ENCODE measurements at places on chromosomes 13 and 19.

- no peak for DNase-seq
Observed at GRCh38 chr13:67366533-67366932, 136.4 kb upstream of the PCDH9 start.

GRCh38 chr13:100392709-100393630 is 195.6 kb downstream of the GGACT start:
- DNase-seq: peak; percentile 96

- DNase-seq: no peak
Observed at GRCh38 chr13:70253411-70253810, 145.2 kb upstream of the KLHL1 start.

- peak; percentile 11 for DNase-seq
Observed at GRCh38 chr19:49366110-49366509, 2.4 kb downstream of the DKKL1 start.

DNA sequence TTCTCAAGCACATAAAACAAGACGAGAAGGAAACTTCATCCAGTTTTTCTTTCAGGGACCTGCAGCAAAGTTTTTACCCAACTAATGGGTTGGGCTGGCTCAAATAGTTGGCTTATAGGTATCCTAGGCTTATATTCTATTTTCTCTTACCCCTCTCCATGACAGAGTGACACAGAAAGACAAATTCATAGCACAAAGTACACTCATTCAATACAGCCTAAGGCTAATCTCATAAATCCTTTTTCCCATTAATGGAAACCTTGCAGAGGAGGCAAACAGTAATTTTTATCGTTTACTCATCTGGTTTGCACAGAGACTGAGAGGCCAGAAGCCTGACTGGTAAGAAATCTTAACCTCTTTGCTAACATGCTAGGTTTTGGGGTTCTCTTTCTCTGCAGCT is 1589.9 kb downstream of the SLITRK1 start:
- DNase-seq: no peak

DNA sequence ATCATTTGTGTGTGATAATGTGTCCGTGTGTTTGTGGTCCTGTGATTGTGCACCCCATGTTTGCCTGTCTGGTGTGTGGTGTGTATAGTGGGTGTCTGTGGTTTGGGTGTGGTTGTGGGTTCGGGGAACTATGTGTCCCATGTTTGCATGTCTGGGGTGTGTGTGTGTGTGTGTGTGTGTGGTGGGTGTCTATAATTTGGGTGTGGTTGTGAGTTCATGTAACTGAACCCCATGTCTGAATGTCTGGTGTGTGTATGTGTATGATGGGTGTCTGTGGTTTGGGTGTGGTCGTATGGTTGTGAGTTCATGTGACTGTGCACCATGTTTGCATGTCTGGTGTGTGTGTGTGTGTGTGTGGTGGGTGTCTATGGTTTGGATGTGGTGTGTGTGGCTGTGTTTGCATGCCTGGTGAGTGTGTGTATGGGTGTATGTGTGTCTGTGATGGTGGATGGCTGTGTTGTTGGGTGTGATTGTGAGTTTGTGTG is 11.1 kb upstream of the NFIX start:
- DNase-seq: no peak

- no peak for DNase-seq
Observed at GRCh38 chr19:40089462-40089861, 1.3 kb downstream of the ZNF780A start.

GRCh38 chr13:33751151-33751550 is 66.8 kb upstream of the RFC3 start:
- no peak for DNase-seq

DNA sequence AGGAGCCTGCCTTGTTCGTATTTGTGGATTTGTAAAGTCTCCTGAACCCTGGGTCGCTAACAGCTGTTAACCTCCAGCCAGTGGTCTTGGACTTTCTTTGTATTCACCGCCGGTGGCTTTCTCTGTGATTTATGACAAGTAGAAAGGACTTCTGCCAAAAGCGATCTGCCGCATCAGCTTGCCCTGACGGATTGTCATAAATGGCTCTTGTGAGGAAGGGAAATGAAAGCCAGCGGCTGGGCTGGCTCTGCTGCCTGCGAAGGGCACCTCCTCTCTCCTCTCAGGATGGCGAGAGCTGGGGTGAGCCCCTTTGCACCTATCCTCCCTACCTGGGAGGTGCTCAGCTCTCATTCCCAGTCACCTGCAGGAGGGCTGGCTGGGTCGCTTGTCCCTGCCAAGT is 25.6 kb downstream of the DHRS12 start:
- no peak for DNase-seq

DNA sequence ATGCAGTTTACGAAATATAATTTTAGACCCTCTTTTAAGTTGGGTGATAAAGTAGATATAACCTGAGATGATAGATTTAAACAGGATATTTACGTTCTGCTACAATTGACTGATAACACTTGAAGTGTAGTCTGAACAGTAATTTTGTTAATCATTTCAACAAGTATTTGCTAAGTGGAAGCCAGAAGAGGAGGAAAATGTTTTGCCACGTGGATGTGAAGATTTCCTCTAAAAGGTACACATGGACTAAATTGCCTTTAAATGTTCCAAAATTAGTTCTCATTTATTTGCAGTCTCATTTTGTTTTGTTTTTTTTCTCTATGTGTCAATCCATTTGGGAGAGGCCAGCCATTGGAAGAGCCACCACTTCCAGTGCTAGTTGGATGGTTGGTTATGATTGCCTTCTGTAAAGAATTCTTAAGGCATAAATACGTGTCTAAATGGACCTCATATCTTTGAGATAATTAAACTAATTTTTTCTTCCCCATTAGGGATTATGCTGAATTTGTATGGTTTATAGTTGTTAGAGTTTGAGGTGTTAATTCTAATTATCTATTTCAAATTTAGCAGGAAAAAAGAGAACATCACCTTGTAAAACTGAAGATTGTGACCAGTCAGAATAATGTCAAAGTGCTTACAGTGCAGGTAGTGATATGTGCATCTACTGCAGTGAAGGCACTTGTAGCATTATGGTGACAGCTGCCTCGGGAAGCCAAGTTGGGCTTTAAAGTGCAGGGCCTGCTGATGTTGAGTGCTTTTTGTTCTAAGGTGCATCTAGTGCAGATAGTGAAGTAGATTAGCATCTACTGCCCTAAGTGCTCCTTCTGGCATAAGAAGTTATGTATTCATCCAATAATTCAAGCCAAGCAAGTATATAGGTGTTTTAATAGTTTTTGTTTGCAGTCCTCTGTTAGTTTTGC is 2.8 kb downstream of the MIR17HG start:
- DNase-seq: no peak

- DNase-seq: no peak
Observed at GRCh38 chr13:35474496-35475211, 1.8 kb downstream of the MAB21L1 start.

GRCh38 chr19:55301459-55302317 is 17.9 kb downstream of the BRSK1 start:
- peak; percentile 90 for DNase-seq

DNA sequence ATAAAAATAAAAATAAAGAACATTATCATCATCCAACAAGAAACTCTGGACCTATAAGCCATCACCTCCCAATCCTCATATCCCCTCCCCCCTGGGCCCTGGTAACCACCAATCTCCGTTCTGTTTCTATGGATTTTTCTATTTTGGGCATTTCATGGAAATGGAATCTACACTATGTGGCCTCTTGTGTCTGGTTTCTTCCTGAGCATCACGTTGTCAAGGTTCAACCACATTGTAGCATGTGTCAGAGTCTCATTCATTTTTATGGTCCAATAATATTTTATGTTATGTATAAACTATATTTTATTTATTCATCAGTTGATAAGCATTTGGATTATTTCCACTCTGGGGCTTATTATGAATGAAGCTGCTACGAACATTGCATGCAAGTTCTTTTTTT is 26.9 kb downstream of the SULT2B1 start:
- DNase-seq: no peak

GRCh38 chr19:19010551-19010950 is 22.8 kb downstream of the SUGP2 start:
- no peak for DNase-seq

- DNase-seq: no peak
Observed at GRCh38 chr19:16184665-16185122, 516 bp upstream of the FAM32A start.
